Ammon's horn (tissue), 1 donor: ENCODE measurements at places on chromosomes 5 and 9.

GRCh38 chr9:33112094-33112493 lies 35.6 kb upstream of the SMU1 start:
- DNase-seq = no peak

GRCh38 chr5:114418176-114419066 lies 56.6 kb downstream of the KCNN2 start:
- DNase-seq = no peak

DNA sequence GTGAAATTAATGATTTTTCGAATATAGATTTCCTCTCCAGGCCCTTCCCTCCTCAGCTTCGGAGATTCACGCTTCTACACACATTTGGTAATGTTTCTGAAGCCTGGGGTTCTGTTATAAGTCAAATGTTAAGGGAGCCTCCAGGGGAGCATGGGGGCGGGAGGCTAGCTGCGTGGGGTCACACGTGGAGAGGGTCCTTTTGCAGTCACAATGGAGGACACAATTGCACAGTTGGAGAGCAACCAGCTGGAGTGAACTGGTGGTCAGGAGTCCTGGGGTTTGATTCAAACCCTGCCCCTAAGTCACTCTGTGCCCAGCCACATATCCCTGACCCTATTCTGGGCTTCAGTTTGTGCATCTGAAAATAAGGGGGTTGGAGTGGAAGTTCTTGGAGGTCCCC lies 481.4 kb downstream of the CDK5RAP2 start:
- DNase-seq = no peak

DNA sequence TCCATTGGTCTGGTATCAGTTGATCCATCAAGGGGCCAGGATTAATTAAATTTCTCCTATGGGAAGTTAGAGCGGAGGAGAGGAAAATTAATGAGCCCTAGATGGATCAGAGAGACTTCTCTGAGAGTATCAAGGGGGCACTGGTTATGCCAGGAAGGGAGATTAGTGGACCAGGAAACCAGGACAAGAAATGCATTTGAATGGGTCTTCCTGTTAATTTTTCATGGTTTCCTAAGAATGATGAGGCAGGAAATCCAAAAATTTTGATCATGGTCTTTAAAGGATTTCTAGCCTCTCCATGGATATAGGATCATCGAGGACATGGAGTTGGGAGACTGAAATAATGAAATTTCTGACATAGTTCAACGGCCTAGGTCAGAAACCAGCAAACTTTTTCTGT lies 30.8 kb downstream of the FOXI1 start:
- DNase-seq = no peak

- no peak for DNase-seq
These were observed 23.5 kb upstream of the IFNE start for GRCh38 chr9:21505425-21506179.

DNA sequence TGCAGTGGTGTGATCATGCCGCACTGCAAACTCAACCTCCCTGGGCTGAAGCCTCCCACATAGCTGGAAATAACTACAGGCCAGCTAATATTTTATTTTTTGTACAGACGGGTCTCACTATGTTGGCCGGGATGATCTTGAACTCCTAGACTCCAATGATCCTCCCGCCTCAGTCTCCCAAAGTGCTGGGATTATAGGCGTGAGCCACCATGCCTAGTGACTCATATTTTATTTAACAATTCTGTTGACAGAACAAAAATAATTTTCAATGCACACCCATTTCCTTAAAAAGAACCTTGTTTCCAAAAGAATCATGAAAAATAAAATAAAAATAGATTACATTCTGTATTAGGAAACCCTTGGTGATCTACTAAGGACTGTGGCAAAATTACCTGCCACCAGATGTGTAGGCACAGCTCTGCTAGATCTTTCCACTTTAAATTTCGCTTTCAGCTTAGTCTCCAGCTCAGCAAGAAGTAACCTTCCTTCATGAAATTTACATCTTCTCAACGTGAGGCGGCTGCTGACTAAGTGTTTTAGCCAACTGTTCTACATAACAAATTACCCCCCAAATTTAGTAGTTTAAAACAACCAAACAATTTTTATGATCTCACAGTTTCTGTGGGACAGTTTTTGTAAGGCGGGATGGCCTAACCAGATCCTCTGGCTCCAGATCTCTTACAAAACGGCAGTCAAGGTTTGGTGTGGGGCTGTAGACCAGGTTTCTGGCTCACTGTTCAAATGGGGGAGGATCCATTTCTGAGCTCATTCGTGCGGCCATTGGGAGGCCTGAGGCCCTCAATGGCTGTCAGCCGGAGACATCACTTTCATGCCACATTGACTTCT lies 32.6 kb upstream of the GOLPH3 start:
- no peak for DNase-seq

DNA sequence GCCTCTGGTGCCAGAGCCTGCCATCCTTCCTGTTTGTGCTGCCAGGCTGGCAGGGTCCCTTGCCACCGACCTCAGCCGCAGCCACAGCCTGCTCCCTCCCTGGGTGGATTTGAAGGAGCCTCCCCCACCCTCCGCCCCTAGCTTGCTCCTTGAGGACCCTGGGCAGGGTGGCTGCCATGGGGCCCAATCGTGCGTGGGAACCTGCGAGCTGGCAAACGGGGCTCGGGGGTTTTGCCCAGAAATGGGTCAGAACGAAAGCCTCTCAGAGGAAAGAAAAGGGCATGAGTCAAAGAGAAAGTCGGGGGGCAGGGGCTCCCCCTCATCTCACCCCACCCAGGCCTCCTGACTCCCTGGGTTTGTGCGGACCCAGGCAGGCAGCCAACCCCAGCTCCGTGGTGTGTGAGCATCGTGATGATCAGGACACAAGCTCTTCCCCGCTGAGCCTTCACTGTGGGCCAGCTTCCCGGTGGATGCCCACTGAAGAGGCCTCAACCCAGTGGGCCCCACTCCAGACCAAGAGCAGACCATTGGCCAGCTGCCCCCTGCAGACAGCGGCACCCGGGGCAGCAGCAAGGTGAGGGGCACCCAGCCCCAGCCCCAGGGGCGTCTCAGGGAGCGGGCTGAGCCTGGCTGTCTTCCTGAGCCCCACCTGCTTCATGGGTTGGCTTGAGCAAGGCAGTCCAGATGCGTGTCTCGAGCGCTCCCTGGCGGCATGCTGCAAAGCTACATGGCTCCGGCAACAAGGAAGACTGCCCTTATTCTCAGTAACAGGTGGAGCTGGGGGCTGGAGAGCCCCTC lies 3.0 kb upstream of the FUT7 start:
- peak; percentile 97 for DNase-seq

- no peak for DNase-seq
These were observed 46.4 kb upstream of the ALDH1B1 start for GRCh38 chr9:38345851-38346755.

DNA sequence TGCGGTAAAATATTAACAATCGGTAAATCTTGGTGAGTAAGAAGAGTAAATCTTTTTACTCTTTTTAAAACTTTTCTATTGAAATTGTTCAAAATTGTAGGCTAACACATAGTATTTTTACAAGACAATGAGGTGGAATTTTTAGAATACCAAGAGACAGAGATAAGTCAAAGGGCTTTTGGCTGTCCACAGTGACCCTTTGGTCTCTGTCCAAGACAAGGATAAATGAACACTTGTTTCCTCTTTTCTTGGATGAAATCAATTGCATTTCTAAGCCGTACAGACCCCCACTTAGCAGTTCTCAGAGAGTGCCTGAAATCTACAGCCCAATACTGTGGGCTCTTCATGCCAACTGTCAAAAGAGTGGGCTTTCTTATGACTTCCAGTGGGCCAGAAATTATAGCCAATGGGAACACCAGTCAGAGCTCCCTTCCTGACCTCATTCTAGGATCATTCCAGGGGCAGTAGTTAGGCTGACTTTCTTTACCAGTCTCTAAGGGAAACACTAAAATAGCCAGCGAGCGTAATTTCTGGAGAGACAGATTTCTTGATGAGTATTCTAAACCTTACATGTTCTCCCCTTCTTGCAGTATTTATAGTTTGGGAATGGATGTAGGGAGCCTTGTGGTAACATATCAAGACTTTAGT lies 74.1 kb downstream of the GALNT10 start:
- DNase-seq = no peak

GRCh38 chr5:132458651-132459030 lies 31.9 kb downstream of the IRF1 start:
- DNase-seq = no peak

DNA sequence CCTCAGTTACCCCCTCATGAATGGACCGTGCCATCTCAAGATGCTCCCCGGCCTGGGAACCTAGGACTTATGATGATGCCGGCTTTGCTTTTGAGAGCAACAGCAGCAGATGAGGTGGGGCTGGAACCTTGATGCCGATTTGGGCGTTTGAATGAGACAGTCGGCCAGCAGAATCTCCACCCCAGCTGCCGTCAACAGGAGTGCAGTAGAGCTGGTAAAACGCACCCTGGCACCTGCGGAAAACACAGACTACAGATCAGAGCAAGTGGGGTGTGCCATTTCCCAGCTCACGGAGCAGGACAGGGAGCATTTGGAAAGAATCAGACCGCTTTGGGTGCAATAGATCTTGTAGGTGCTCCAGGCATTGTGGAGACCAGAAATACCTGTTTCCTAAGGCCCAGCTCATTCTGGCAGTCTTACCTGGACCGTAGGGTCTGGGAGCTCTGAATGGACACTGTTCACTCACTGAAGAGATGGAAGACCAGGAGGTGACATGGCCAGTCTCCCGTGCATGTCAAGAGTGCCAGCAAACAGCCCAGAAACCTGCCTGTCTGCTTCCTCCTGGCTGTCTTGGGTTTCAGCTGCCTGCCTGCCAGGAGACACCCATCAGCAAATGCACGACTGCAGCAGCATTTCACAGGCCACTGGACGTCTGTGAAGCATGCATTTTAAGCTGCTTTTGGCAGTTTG lies 317.7 kb upstream of the IRX4 start:
- no peak for DNase-seq

GRCh38 chr9:132594412-132594811 lies 12.0 kb downstream of the BARHL1 start:
- no peak for DNase-seq

DNA sequence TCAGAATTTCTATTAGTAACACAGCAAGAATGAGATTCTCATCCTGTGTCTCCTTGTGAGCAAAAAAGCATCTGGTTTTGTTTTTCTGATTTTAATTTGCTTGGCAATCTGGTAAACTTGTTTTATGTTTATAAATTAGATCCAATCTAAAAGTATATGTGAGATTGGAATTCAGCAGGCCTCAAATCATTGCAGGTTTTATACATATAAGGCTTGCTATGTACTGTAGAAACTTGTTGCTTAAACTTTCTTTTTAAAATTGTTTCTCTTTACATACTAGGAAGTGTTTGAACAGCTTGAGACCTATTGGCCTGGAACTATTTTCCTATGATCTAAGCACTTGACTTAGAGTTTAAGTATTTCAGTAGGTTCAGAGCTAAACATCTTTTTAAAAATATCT lies 1037.8 kb downstream of the NR2F1-AS1 start:
- DNase-seq = no peak

DNA sequence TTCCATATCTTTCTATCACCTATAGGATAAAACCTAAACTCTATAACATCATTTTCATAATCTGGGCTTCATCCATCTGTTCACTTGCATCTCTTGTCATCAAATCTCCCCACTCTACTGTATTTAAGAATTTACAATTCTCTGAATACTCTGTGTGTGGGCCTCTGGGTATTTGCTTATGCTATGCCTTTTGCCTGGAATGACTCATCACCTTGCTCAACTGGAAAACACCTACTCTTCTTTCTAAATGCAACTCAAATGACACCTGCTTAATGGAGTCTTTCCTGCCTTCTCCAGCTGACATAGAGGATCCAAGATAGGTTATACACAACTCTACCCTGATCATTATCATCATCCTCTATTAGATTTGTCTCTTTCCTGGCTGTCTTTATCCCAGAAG lies 421.7 kb downstream of the SPATA31D1 start:
- no peak for DNase-seq

GRCh38 chr5:36939969-36940858 lies 63.6 kb downstream of the NIPBL start:
- no peak for DNase-seq

DNA sequence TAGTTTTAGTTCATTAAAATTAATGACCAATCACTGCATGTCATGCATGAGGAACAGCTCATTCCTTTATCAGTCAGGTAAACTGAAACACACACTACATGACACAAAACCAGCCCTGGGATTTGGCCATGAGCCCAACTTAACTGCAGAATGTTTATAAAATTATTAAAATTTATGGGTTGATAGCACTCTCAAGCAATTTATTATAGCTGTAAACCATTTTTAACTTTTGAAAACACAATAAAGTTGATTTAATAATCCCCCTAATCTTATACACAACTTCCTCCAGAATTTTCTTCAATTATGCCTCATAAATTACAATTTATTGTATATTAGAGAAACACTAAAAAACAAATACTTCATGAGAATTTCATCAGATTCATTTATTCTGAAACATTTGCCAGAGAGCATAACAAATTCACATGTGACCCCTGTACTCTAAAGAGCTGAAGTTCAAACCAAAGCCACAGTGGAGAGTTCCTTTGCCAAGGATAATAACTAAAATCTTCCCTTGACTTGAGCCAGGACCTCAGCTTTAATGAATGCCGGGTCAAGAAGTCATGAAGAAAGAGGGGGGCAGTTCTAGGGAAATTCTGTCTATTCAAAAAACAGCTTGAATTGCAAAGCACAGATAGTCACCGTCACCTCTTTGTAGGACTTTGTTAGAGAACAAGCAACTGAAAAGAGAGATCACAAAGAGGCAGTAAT lies 763.7 kb upstream of the GRAMD2B start:
- DNase-seq = no peak

- no peak for DNase-seq
These were observed 169.0 kb downstream of the FBXL17 start for GRCh38 chr5:108212775-108213346.

GRCh38 chr5:143168171-143168741 lies 235.2 kb downstream of the NR3C1 start:
- DNase-seq = no peak

GRCh38 chr9:101792475-101792874 lies 54.0 kb upstream of the GRIN3A start:
- DNase-seq = no peak

GRCh38 chr5:155974369-155974768 lies 352.6 kb upstream of the SGCD start:
- no peak for DNase-seq

DNA sequence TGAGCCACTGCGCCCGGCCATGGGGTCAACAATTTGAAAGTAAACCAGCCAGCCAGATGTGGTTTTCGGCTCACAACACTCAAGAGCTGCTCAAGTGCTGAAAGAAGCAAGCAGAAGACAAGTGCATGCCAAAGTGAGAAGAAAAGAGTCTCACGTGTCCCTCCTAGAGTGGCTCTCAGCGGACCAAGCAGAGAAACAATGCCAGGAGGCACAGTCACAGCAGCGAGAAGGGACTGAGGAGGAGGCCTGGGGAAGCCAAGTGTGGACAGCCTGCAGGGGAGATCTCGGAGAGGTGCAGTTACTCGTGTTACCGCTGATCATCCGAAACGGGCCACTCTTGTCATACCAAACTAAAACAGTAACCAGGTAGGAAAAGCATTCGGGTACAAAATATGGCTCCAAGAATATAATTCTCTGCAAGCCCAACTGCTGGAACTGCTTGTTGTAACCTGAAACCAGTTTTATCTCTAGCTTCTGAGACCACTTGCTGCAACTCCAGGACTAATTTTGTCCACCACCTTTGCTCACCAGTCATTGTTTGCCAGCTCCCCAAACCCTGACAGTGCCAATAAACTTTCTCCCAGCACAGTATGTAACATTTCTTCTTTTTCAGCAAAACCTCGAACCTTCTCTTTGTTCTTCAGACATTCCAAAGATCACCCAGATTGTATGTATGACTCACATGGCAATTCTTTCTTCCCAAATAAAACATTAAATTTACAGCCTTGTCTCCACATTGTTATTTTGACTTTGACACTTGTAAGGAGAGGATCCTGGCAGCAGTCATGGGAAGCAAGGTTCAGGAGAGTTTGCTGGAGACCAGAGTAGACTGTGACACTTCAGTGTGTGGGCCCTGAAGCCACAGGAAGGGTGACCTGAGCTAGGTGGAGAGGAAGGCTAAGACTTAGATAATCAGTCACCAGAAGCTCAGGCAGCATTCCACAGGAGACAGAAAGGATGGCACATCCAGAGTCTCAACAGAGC lies 6.3 kb downstream of the SLC35D2 start:
- DNase-seq = no peak
